Mucosa of gallbladder (tissue), 1 donor: ENCODE measurements at places on chromosomes 6 and 20. TPM values are rescaled to one million over a fixed set of nuclear protein-coding genes. Genes with fewer than 3 reads are reported as not detected.

DNA sequence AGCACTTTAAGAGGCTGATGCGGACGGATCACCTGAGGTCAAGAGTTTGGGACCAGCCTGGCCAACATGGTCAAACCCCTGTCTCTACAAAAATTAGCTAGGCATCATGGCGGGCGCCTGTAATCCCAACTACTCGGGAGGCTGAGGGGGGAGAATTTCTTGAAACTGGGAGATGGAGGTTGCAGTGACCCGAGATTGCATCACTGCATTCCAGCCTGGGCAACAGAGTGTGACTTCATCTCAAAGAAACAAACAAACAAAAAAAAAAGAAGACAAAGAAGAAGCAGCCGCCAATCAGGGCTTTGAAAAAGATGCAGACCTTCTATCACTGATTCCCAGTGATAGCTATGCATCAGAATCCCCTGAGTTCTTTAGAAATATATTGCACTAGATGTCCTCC is 56.8 kb downstream of the COL9A1 start:
- DNase-seq, result no peak

DNA sequence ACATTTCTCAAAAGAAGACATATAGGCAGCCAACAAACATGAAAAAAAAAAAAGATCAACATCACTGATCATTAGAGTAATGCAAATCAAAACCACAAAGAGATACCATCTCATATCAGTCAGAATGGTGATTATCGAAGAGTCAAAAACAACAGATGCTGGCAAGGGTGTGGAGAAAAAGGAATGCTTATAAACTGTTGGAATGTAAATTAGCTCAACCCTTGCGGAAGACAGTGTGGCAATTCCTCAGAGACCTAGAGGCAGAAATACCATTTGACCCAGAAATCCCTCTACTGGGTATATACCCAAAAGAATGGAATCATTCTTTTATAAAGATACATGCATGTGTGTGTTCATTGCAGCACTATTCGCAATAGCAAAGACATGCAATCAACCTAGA is 303.8 kb upstream of the THEMIS start:
- DNase-seq, result no peak

DNA sequence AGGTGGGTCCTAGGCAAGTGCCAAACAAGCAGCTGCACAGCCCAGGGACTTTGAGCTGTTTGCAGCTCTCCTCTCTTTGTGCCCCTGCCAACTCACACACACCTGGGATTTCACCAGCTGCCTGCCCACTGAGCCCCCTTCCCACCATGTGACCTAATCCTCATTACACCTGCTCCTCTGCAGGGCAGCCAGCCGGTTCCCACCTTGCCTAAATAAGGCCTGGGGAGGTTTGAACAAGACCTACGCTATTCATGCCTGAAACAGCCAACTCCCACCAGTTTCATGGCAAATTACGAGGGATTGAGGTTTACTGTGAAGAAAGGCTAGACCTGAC is 92.6 kb upstream of the SOX4 start:
- DNase-seq, result no peak

The RSPO3 gene
- 3.4 TPM for total RNA-seq

The CSNK2B gene
- total RNA-seq, result 108 TPM

The DLK2 gene
- 0.37 TPM for total RNA-seq

The HMGCLL1 gene
- total RNA-seq, result 0.83 TPM

- no peak for DNase-seq
These were observed 79.0 kb downstream of the ALDH8A1 start for GRCh38 chr6:134870677-134871498.

GRCh38 chr20:62832212-62832922 is 15.5 kb downstream of the COL9A3 start:
- peak; percentile 32 for DNase-seq

GRCh38 chr20:57964011-57964862 is 254.4 kb upstream of the PMEPA1 start:
- DNase-seq, result no peak

DNA sequence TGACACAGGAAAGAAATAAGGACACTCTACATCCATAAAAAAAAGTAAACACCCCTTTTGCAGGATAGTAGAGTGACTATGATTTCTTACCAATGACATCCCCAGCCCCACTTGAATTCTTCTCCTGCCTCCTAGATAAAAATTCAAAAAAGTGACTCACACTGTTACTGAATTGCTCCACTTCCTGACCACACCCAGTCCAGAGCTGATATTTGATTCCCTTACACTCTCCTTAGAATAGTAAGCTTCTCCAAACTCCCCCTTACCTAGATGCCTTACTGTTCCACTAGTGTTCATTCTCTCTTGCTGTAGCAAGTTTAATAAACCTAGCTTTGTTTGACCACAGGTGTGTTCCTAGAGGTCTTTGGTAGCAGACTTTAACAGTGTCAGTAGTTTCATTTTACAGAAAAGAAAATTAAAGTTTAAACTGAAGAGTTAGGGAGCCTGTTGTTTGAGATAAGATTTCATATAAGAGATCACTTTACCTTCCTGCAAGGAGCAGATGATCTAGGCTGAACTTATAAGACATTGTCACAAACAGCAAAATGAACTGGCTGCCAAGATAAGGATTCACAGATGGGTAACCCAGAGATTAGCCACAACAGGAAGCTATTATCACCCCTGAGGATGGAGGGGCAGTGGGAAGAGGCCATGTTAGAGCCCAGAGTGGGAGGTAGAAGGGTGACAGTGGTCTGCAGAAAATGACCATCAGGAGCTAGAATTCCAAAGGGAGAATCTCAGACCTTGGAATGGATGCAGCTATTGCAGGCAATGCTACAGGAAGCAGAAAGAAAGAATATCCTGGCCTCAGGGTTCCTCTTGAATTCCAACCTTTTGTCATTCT is 28.4 kb upstream of the BTN3A2 start:
- DNase-seq, result no peak

The TDRD6 gene
- 1.3 TPM for total RNA-seq

DNA sequence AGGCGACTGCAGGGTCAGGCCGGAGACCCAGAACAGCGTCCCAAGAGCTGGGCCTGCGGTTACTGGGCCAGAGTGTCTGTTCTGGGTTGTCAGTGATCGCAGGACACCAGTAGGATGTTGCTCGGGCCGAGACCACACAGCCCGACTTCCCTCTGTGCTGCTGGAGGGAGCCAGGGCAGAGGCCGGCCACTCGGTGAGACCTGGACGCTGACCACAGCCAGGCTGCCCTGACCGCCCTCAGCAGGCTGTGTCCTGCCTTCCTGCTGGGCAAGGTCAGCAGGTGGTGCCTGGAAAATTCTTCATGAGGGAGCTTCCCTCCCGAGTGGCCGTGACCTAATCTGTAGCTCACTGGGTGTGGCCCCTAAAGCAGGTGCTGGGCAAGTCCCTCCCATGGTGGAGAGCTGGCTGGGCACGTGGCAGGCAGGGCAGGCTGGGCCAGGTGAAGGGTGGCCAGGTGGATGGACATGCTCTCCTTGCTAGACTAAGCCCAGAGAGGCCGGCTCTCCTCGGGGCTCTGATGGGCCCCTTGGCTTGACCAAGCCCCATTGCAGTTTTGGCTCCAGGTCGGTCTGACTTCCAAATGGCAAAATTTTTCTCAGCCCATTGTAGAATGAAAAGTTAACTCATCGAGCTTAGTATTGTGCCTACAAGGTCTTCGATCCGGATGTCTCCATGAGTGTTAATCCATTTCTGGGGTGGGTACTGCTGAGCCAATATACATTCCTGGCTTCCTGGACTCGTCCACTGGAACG is 1.9 kb downstream of the SLCO4A1 start:
- no peak for DNase-seq

GRCh38 chr6:16575655-16576054 is 185.6 kb downstream of the ATXN1 start:
- no peak for DNase-seq

The PRKN gene
- 9.3 TPM for total RNA-seq

The SLC24A3 gene
- 19.9 TPM for total RNA-seq

The RAD21L1 gene
- not detected for total RNA-seq

DNA sequence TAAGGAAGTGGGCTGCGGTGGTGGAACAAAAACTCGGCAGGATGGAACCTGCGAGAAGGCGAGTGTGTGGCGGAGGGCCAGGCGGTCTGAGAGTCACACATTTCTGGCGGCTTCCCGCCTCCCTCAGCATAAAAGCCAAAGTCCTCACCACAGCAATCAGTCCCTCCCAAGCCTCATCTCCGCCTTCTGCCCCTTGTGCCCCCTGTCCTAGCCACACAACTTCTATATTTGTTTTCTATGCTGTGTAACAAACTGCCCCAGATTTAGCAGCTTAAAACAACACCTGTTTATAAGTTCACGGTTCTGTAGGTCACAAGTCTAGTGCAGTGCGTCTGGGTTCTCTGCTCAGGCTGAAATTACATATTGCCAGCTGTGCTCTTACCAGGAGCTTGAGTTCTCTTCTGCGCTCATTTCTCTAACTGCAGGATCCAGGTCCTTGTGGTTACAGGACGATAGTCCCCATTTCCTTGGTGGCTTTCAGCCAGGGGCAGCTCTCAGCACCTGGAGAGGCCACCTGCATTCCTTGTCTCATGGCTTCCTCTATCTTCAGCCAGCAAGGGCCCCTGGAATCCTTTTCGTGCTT is 11.7 kb upstream of the SPO11 start:
- no peak for DNase-seq

The CRIP3 gene
- total RNA-seq, result 7.3 TPM

The ACTR5 gene
- 6.7 TPM for total RNA-seq

- peak; percentile 85 for DNase-seq
These were observed 11.7 kb upstream of the FAM83C start for GRCh38 chr20:35303735-35304491.

GRCh38 chr20:34522969-34523871 is 7.0 kb downstream of the DYNLRB1 start:
- DNase-seq, result peak; percentile 28

The CGA gene
- total RNA-seq, result not detected

- DNase-seq, result no peak
These were observed 136.7 kb upstream of the EEF1E1 start for GRCh38 chr6:8238773-8239683.

The DBNDD2 gene
- total RNA-seq, result 48.0 TPM

DNA sequence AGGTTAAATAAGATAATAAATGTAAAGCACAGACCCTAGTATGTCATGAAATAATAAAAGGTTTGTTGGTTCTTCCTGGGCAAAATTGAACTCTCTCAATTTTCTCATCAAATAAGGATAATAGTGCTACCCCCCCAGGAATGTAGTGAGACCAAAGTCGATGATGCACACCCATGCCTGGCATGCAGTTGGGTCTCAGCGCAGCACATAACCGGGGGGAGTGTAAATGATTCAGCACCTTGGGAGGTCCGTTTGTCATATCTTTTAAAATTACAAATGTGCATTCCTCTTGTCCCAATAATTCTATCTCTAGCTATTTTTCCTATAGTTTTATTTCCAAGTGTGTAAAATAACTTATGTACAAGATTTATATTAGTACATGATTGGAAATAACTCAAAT is 31.3 kb upstream of the CCDC167 start:
- DNase-seq, result no peak

DNA sequence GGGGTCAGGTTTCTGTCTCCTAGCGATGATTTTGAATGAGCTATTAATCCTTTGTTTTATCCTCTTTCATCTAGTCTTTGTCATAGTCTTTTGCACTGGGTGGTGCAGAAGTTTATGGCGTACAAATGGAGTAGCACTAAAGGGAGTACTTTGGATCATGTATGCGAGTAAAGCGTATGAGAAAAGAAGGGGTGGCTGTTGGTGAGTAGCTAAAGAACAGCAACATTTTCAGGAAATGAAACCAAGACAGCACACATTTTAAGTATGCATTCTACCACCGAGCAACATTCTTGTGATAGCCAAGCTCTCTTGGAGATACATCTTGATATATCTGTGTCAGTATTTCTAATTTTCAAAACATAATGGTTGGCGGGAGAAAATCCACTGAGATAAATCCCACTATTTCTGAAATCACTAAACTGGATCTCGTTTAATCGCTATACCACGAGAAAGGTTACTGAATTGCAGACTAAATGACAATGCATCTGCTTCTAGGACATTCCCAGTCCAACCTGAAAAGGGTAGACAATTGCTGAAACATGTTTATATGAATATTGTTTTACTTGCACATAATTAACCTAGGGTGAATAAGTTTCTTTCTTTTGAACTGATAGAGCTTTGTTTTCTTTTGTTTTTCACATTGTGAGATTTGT is 196.1 kb downstream of the TRIM27 start:
- DNase-seq, result no peak

- DNase-seq, result no peak
These were observed 97.3 kb downstream of the TBC1D32 start for GRCh38 chr6:121236984-121237383.

GRCh38 chr6:1701668-1702353 is 92.1 kb downstream of the FOXC1 start:
- no peak for DNase-seq

DNA sequence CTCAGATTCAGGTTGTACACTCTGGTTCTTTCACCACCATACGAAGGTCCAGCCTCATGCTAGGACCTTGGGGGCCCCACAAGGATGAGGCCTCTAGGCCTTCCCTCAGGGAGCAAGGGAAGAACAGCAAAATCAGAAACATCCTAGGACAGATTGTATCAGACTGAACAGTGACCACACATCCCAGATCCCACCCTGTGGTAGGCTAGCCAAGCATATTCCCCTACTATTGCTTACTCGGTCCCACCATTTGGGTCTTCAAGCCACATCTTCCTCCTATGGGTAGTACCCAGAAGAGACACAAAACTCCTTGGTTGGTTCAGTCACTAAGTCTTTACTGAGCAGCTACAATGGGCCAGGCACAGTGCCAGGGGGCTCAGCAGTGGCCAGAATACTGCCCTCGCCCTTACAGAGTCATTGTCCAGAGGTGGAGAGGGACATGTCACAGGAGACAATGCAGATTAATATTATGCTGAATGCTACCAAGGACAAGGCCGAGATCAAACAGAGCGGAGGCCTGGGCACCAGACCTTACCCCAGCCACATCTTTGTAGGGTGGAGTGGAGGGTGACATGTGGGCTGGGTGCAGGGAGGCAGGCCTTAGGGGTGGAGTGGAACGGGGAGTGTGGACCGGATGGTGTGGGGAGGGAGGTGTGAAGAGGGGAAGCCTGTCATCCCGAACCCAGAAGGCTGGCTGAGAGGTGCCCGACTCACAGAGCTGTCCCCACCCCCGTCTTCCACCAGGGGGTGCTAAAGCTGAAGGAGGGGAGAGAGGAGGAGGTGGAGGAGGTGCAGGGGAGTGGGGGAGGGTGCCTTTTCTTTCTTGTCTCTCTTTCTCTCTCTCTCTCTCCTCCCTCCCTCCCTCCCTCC is 6.8 kb upstream of the MAPK13 start:
- DNase-seq, result peak; percentile 80

GRCh38 chr6:37038292-37039198 is 33.1 kb downstream of the FGD2 start:
- peak; percentile 52 for DNase-seq

- DNase-seq, result no peak
These were observed 244.8 kb upstream of the TENT5A start for GRCh38 chr6:81997090-81997926.
